ENCODE measurements at places on chromosomes 4 and X.

DNA sequence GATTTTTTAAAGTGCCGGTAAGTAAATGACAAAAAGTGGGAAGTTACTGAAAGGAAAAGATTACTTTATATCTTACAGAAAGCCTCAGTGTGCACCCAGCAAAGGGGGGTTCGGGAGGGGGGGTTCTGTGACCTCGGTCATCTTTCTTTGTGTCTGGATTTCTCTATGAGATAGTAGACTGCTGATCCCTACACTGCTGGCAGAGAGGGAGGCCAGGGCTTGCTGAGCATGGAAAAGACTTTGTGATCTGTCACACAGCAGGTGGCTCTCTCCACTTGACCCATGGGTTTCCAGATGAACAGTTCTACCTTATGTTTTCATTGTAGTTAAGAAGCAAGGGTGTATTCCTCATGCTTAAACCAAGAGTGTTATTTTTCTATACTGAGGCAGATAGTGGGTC is 475.6 kb downstream of the PCDH10 start:
- H3K36me3 ChIP-seq = no peaks in the 10 kb centered on the region
- DNase-seq = no peak

DNA sequence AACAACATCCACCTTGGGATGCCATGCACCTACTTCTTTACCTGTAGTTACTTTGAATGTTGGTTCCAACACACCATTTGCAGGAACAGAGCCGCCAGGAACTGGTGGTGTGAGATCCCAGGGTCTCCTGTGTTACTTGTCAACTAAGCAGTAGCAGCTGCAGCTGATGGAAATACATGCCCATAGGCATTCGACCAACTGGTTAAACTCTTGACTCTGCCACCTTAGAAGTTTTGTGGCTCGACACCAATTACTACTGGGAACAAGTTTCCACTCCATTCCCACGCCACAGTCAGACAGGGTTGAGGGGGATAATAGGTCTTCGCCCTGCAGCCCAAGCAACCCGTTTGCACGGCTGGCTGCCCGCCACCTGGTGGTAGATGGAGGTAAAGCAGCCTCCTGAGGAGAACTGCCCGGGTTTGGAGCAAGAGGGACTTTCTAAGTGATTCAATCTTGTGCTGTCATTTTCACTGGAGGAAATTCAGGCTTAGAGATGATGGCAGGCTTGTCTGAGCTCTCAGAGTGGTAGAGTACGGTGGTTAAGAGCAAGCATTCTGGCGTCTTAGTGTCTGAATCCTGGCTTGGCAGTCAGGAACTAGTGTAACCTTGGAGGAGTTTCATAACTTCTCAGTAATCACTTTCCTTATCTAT is 119.1 kb upstream of the TRIM2 start:
- H3K36me3 ChIP-seq = no peaks in the 10 kb centered on the region
- H3K4me3 ChIP-seq = no peak overlapping the region
- DNase-seq = peak; percentile 74
- H3K27ac ChIP-seq = no peak overlapping the region
- H3K4me1 ChIP-seq = no peaks in the 10 kb centered on the region

GRCh38 chr4:98937986-98938720 is 9.2 kb upstream of the EIF4E start:
- H3K4me3 ChIP-seq = no peak overlapping the region
- H3K27me3 ChIP-seq = no peaks in the 10 kb centered on the region
- H3K27ac ChIP-seq = no peak overlapping the region
- no peaks in the 10 kb centered on the region for H3K4me1 ChIP-seq

DNA sequence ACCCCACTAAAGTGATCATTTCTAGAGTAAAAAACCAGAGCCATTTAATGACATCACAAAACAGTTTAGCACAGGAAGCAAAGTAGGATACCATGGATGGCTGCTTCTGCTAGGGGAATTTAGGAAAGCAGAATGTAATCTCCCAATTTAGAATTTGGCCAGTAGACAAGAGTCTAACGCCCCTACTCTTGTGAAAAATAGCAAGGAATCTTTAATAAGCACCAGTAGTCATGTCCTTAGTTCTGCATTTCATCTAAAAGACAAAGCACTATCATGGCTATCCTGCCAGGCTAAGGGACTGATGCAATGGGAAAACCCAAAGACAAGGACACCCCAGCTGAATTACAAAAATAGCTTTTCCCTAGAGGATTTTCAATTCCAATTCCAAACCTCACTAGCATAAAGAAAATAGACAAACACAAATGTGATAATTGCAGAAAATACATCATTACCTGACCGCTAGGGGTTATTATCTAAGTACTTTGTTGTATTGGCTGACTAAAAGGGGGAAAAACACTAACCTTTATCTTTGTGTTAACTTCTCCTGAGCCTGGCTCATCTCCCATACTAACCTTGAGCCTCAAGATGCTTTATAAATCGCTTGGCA is 2.6 kb upstream of the AMMECR1 start:
- no peak overlapping the region for H3K27ac ChIP-seq
- no peaks in the 10 kb centered on the region for H3K4me1 ChIP-seq
- H3K27me3 ChIP-seq = no peaks in the 10 kb centered on the region
- H3K36me3 ChIP-seq = no peaks in the 10 kb centered on the region
- H3K4me3 ChIP-seq = no peak overlapping the region

GRCh38 chr4:131339137-131339536 is 1810.0 kb upstream of the PCDH10 start:
- H3K4me3 ChIP-seq = no peak overlapping the region

- no peaks in the 10 kb centered on the region for H3K36me3 ChIP-seq
- H3K27ac ChIP-seq = no peak overlapping the region
- no peaks in the 10 kb centered on the region for H3K4me1 ChIP-seq
- no peaks in the 10 kb centered on the region for H3K27me3 ChIP-seq
- no peak for DNase-seq
Measured at GRCh38 chrX:136747003-136747986, 33.4 kb downstream of the ARHGEF6 start.

DNA sequence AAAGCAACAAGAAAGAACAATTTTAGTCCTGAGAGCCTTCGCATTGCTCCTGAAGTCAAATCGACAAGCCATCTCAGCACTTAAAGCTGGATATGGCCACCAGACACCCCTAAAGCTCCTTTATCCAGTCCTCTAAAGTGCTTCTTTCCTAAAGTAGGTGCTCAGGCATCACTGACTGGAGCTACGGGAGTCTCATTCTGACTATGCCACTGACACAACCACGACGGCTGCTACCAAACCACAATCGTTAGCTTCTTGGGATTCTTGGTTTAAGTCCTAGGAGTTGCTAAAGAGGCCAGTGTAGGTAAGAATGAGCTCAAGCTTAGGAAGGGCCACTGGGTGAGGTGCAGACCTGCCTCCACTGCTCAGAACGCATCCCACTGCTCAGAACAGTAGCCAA is 1.0 kb downstream of the SLC10A6 start:
- H3K27ac ChIP-seq = peak overlapping the region; percentile 54
- no peaks in the 10 kb centered on the region for H3K4me1 ChIP-seq
- no peak overlapping the region for H3K4me3 ChIP-seq
- H3K27me3 ChIP-seq = no peaks in the 10 kb centered on the region

DNA sequence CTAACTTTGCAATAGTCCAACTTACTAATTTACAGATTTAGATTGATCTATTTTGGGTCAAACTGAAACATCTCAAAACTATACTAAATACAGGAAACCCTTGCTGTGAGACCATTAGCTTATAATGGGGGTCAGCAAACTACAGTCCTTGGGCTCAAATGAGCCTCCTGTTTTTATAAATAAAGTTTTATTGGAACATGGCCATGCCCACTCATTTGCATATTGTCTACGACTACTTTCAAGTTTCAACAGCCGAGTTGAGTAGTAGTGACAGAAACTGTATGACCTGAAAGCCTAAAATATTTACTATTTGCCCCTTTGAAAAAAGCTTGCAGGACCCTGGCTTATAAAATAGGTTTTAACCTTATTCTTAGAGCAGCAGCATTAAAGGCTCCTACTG is 92.4 kb downstream of the C4orf51 start:
- no peak for DNase-seq
- no peak overlapping the region for H3K27ac ChIP-seq
- H3K36me3 ChIP-seq = no peaks in the 10 kb centered on the region
- no peak overlapping the region for H3K4me3 ChIP-seq

DNA sequence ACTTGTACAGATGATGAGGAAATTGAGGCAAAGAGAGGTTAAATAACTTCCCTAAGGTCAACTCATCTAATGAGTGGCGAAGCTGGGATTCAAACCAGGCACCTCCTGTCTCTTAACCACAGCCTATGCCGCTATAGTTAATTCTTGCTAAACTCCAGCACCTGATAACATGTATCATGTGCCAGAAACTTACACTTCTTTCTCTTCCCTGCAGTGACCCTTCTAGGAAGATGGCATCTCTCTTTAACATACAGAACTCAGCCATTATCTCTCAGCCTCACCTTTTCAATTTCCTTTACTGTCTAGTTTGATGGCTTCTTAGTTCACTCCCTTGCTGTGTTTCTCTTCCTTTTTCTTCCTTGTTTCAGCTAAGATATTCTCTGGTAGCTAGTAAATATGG is 2.5 kb downstream of the VBP1 start:
- no peaks in the 10 kb centered on the region for H3K36me3 ChIP-seq
- H3K27me3 ChIP-seq = no peaks in the 10 kb centered on the region

DNA sequence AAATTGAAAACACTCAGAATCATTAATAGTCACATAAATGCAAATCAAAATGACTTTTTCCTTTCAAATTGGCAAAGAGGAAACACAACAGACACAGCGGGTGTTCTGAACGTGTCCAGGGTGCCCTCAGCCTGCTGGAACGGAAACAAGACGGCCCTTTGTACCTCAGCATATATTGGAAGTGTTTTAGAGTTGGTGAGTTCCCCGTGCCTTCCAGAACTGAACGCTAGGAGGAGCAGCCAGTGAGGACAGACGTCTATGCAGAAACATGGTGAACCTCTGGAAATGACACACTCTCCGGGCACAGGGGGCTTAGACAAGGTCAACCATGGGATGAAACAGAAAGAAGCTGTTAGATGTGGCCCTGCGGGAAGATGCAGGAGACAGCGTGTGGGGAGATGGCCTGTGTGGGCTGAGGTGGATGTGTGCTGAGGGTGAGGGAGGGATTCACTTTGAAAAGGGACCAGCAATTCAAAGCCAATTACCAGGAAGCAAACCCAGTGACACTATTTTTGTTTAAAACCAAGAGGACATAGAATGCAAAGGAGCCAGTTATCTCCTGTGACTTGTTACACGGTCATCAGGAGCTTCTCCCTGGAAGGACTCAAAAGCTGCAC is 40.4 kb downstream of the RNF212 start:
- no peaks in the 10 kb centered on the region for H3K27me3 ChIP-seq
- no peak overlapping the region for H3K27ac ChIP-seq
- no peaks in the 10 kb centered on the region for H3K36me3 ChIP-seq
- H3K4me1 ChIP-seq = no peaks in the 10 kb centered on the region
- no peak overlapping the region for H3K4me3 ChIP-seq

- peak overlapping the region; percentile 83 for H3K27ac ChIP-seq
- H3K27me3 ChIP-seq = no peaks in the 10 kb centered on the region
- no peak for DNase-seq
- H3K4me1 ChIP-seq = peaks cover 4% of the 10 kb centered on the region
- no peaks in the 10 kb centered on the region for H3K36me3 ChIP-seq
Measured at GRCh38 chr4:38133711-38134480, 173.7 kb downstream of the PTTG2 start.

GRCh38 chrX:17174671-17175070 is 200.3 kb upstream of the NHS start:
- no peaks in the 10 kb centered on the region for H3K4me1 ChIP-seq
- no peak overlapping the region for H3K4me3 ChIP-seq
- no peaks in the 10 kb centered on the region for H3K27me3 ChIP-seq
- H3K27ac ChIP-seq = no peak overlapping the region
- H3K36me3 ChIP-seq = no peaks in the 10 kb centered on the region
- no peak for DNase-seq

- DNase-seq = no peak
- no peaks in the 10 kb centered on the region for H3K4me1 ChIP-seq
- H3K4me3 ChIP-seq = no peak within 1 kb of the TSS
- H3K36me3 ChIP-seq = no peaks in the 10 kb centered on the region
- no peak within 1 kb of the TSS for H3K27ac ChIP-seq
Measured at GRCh38 chr4:76035799-76036380, at the start of gene CXCL11. Gene CXCL11, minus strand, starts transcription at chr4:76036070. Its CDS starts 83 bp downstream, at chr4:76035987.

GRCh38 chr4:24849756-24850155 is 54.4 kb downstream of the SOD3 start:
- no peaks in the 10 kb centered on the region for H3K36me3 ChIP-seq
- H3K4me1 ChIP-seq = peaks cover 3% of the 10 kb centered on the region
- H3K4me3 ChIP-seq = no peak overlapping the region

- no peaks in the 10 kb centered on the region for H3K27me3 ChIP-seq
- no peak for DNase-seq
- no peak overlapping the region for H3K27ac ChIP-seq
- no peak overlapping the region for H3K4me3 ChIP-seq
- H3K36me3 ChIP-seq = no peaks in the 10 kb centered on the region
Measured at GRCh38 chrX:101359966-101360365, 11.4 kb upstream of the TIMM8A start.
